ENCODE measurements at places on chromosomes 3 and 15. TPM values are rescaled to one million over a fixed set of nuclear protein-coding genes. Genes with fewer than 3 reads are reported as not detected.
A peak's percentile ranks its signal among the peaks of the same experiment; 100 is the strongest.

- DNase-seq, result no peak
Observed at GRCh38 chr15:60208709-60209108, 189.1 kb downstream of the ANXA2 start.

The KNG1 gene
- total RNA-seq, result 0.53 TPM

DNA sequence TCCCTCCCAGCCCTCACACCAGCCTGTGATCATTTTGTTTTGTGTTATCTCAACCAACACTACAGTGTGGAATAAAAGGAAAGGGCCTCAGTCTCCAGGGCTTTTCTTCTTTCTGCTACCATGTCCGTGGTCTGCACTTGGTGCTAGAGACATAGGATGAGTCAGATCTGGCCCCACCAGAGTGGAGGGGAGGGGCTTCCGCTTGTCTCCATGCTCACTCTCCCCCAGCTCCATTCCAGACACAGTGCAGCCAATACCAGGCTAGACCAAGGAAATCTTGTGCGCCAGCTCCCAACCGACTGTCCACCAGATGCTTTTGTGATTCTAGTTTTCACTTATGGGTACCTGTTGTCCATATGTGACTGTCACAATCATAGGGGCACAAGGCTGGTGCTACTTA, 51.9 kb upstream of the TMEM115 start:
- no peak for DNase-seq

The GRIP2 gene
- 11.8 TPM for total RNA-seq

DNA sequence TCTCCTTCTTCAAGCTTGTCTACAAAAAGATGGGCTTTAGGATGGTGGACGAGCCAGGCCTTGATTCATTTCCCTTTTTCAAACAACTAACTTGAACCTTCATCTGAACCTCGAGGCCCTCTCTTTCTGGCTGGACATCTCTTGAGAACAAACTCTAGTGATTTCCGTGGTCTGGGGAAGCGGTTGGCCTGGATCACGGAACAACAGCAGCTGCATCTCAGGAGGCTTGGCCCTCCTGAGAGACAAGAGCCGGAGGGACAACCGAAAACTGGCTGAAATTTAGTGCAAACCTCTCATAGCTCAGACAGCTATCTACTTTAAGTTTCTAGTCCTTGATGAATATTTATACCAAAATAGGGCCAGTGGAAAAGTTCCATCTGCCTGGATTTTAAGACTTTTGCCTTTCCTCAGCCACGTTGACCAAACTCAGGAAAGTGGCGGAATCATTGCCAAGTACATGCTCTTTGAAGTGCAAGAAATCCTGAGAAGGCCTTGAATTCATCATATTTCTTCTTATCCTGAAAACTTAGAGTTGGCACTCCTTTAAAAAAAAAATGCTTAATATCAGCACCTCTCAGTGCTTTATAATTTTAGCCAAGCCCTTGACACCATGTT, 14.5 kb downstream of the LMCD1 start:
- DNase-seq, result peak; percentile 24

DNA sequence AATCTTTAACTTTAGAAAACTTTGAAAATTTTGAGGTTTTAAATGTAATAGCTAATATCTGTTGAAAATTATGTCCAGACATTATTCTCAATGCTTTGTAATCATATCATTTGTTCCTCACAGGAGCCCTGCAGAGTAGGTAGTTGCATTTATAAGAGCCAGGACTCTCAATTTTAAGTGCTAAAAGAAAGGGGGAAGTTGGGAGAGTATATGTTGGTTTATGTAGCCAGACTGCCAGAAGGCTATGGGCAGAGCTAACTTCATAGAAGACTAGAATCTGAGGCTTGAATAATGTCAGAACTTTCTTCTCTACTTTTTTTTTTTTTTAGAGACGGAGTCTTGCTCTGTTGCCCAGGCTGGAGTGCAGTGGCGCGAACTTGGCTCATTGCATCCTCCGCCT, 9.1 kb downstream of the VPS8 start:
- no peak for DNase-seq

The STRIT1 gene
- not detected for total RNA-seq

The PRSS50 gene
- total RNA-seq, result not detected

DNA sequence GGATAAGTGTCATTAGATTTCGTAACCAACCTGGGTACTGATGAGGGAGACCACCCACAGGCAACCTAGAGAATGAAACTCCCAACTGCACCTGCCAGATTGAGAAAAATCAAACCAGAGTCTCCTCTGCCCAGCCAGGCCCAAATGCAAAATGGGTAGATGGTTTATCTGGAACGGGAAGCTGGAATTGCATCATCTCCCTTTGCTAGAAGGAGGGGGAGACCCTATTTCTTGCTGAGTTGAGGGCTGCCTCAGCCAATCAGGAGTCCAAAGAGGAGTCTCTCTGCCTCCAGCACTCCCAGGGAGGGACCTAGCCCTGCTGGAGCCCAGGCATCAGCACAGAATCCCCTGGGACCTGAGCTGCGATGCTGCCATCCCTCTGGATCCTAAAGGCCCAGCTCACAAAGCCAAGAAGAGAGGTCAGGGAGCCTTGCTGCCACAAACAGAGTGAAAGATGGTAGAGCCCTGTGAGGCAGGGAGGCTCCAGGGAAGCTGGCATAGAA, 8.1 kb downstream of the RMDN3 start:
- no peak for DNase-seq

DNA sequence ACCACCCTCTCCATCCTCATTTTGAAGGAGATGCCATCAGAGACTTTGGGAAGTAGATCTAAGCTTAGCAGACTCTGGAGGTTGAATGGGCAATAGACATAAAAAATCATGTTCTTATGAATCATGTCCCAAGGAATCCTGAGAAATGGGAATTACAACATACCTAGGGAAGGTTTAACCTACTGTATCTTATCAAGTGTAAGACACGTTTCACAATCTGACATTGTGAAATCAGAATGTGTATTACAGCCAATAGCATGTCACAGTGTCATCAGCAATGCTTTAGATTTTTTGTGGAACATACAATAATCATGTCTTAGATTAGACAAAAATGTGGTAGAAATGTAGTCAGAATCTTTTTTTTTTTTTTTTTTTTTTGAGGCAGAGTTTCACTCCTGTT, 332.4 kb upstream of the TLE3 start:
- DNase-seq, result no peak

The FBXL2 gene
- 2.5 TPM for total RNA-seq

DNA sequence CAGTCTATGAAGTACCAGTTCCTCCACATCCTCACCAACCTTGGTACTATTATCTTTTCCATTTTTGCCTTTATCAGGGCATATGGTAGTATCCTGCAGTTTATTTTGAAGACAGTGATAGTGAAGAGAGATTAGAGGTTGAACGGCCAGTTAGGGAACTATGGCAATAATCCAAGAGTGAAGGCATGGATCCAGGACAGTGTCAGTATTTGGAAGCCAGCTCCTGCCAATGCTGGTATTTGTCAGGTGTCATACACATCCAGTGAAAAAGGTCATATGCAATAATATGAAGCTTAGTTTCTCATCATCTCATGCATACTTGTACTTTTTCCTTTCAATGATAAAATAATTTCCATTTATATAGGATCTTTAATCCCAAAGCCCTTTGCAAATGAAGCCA, 56.8 kb upstream of the KCNMB2 start:
- no peak for DNase-seq

The FMN1 gene
- 3.5 TPM for total RNA-seq

The SPATA12 gene
- total RNA-seq, result not detected

DNA sequence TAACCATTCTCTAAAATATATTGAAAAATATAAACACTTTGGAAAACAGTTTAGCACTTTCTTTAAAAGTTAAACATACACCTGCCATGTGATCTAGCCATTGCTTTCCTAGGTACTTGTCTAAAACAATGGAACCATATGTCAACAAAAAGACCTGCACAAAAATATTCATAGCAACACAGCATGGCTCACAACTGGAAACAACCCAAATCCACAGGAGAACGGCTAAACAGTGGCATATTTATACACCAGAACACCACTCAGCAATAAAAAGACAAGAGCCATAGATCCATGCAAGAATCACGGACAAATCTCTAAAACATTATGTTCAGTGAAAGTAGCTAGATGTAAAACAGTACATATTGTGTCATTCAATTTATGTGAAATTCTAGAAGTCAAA, 221.3 kb upstream of the UBE2E2 start:
- DNase-seq, result no peak

- no peak for DNase-seq
Observed at GRCh38 chr3:172288651-172289050, 159.6 kb downstream of the GHSR start.

GRCh38 chr3:15649858-15650257, 48.3 kb downstream of the BTD start:
- DNase-seq, result no peak

DNA sequence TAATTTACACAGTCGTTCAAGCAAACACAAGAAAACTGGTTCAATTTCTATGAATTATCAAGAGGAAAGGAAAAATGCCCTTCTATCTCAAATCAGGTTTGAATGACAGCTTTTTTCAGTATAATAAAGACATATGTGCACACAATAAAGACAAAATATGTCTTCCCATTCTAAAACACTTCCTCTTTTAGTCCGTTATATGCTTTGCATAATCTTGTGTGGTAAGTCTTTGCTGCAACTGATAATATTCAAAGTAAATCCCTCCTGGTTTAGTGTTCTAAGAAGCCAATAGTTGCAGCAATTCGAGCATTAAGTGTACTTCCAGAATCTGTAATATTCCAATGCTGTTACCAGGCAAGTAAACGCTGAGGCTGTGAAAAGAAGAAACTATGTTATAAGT, 43.7 kb upstream of the MAPKBP1 start:
- DNase-seq, result no peak

DNA sequence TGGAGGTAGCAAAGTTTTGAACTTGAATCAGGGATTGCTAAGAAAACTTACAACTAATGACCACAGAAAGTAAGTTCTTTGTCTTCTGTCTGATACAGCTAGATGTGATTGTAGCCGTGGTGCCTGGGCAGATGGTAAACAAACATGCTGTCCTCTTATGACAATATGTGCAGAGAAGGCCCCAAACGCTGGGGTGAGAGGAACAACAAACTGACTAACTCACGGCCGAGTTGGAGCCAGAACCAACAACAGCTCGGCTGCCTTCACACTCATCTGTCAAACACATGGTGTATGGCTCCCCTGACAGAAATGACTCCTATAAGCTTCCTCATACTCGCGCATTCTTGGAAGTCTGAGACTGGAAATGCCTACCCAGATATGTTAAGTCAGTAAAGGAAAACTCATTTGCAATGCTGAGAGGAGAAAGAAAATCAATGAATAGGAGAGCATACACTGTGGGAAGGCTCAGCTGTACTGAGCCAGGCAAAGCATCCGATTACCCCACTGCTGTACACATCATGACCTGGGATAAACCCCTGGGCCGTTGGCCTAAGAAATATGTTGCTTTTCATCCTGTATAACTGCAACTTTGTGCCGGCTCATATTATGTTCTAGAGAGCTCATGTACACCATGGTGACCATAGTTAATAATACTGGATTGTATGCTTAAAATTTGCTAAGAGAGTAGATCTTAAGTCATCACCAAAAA, 5.7 kb downstream of the THBS1 start:
- DNase-seq, result no peak

The MON1A gene
- total RNA-seq, result 9.0 TPM

The BCL2A1 gene
- 0.29 TPM for total RNA-seq

DNA sequence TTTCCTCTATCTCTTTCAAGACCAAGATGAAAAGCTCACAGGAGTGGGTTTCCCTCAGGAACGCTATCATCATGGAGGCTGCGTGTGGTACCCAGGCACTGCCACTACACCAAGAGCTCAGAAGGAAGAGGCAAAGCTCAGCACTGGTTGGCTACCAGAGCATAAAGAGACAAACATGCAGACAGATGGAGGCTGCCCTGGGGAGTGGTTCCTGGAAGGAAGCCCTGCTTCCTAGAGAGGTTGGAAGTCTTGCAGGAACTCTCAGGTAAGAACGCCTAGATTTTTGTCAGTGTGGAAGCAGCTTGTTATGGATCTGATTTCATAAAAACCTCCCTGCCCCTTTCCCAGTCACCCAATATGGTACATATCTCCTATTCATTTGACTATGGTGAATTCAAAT, 49.9 kb upstream of the ADCY5 start:
- no peak for DNase-seq

- no peak for DNase-seq
Observed at GRCh38 chr15:72890043-72890442, 106.5 kb upstream of the ADPGK start.

DNA sequence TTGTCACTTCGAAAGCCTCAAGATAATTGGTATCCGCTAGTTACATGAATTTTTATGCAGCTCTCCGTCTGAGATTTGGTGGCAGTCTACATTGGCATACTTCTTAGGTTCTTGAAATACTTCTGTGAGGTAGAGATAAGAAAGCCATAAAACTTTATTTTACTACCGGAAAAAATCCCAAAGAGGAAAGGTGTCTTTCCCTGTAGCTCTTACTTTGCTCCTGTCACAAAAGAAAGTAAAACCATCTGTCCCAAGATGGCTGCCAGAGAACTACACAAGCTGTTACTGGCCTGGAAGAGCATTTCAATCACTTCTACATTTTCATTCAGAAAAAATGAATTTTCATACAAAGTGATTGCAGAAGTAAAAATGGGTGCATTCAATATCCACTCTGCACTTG, 214.8 kb upstream of the ST8SIA2 start:
- no peak for DNase-seq

- no peak for DNase-seq
Observed at GRCh38 chr15:71304681-71305080, 189.4 kb downstream of the THSD4 start.

DNA sequence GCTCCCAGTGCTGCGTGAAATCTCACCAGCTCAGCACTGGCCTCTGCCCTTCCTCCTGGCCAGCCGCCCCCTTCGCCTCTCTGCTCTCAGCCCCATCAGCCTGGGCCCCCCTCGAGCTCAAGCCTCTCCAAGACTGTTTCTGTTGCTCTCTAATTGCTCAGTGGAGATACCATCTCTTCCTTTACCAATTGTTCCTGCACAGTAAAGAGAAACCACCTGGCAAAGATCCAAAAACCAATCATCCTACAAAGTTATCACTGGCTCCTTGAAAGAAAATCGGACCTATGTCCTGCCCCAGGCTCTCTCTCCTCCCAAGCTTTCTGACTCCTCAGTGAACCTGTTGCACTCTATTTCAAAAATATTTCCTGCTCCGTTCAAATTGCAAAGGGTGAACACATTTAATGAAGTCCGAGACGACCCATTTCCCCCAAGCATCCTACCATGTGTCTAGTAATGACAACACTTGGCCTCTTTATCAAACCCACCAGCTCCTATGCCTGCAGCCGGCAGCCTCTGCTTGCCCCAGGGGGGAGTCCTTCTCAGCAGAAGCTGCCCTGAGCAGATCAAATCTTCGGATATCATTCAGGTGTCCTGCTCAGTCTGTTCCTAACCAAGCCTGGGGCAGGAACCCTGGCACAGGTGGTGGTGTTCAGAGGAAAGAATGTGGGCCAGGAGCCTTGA, 53.7 kb upstream of the FAM174B start:
- no peak for DNase-seq

DNA sequence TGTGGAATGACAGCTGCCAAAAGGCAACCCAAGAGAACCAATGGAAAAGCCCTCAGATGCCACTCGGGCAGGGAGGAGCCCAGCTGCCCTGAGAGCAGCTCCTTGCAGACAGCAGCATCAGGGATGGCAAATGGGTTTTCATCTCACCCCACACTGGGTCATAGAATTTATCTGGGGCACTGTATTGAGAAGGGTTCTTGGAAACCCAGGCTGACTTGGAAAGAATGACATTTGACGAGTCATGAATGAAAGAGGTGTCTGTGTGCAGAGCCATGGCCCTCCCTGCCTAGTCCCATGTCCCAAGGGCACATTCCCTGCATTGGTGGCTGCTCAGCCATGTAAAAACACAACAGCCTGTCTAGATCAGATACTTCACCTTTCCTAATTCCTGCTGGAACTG, 157.9 kb upstream of the BHLHE40 start:
- no peak for DNase-seq

The EPHA3 gene
- 12.9 TPM for total RNA-seq

The TNIK gene
- 27.4 TPM for total RNA-seq

Measured in right cardiac atrium (tissue), 5 donors.